ENCODE measurements at places on chromosomes 6 and 20.

DNA sequence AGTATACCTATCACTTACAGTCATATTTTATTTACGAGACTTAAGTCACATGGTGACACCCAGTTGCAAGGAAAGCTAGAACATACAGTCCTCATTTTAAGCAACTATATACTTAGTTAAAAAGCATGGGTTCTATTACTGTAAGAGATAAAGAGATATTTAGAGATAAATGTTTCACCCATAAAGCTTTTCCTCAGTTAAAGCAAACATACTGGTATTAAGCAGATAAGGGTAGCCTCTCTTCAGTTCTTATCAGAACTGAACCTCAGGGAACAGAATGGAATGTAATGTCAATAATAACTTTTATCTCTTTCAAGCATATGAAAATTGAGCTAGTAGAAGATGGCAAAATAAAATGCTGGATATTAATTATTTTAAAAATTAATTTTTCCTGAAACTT lies 9.9 kb upstream of the ASCC3 start:
- no peak for DNase-seq

DNA sequence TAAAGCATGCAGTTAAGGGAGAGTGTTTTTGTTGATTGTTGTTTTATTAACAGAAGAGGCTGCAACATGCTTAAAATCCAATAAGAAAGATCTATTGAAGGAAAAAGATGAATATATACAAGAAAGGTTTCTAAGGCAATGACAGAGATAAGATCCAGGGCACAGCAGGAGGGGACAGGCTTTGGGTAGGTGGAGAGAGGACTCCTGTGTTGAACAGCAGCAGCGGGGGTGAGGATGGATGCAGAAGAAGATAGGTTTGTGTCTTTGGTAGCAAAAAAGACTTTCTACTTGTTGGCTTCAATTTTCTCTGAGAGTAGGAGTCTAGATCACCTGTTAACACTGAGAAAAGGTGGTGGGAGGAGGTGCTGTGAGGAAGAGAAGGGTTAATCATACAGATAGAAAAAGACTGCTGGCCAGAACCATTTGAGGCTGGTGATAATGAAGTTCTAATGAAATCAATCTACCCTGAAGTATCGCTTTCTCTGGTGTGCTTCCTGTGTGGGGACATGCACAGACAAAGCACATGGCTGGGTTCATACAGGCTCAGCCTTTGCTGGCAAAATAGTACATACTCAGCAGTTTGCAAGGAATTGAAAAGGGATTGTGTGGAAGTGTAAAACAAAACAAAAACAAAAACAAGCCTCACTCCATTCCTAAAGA lies 17.2 kb upstream of the DST start:
- no peak for DNase-seq

DNA sequence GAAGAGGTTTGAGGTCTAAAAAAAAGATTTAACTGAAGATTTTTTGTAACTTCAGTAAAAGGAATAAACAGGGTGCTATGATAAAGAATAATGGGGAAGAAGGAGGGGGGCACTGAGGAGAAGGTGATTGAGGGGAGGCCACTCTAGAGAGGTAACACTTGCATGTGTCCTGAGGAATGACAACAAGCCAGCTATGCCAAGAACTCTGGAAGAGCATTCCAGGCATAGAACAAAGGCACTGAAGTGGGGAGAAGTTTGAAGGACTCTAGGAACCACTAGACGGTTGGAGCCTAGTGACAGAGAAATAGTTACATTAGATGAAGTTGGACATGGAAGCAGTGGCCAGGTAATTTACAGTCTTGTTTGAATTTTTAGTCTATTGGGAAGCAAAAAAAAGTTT lies 10.8 kb upstream of the SF3B5 start:
- no peak for DNase-seq

DNA sequence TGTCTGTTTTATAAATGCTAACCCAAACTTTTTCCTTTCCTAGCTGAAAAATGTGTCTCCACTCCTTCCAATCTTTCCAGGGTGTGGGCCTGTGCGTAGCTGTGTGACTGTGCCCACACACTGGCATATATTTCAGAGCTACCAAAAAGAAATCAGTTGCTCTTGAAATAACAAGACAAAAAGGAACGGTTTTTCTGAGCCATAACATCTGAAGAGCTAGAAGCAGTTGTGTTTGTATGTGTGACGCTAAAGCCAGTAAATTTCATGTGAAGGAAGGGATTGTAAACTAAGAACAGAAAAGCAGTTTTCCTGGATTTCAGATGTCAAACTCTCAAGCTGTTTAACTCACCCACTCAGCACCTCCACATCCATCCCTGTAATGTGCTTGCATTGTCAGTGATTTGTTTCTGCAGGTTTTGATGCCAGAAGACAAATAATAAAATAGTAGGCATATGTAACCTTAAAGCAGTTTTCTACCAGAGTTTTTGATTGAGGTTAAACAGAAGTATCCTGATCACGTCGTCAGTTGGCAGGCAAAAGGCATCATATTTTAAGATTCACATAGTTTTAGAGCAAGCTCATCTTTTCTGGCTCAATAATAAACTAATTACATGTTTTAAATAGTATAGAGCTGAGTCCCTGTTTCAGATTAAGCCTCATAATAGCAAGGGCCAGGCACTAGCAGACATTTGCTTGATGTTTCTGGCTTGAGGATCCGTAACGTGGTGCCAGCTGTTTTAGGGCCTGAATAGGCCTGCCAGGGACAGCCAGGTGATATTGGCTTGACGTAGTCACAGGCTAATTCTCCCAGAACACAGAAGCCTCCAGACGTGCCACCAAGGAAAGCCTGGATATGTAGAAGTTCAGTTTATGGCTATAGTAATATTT lies 90.9 kb downstream of the FOXO3 start:
- DNase-seq, result peak; percentile 74

GRCh38 chr6:43476746-43477145 lies 624 bp upstream of the TJAP1 start:
- no peak for DNase-seq

DNA sequence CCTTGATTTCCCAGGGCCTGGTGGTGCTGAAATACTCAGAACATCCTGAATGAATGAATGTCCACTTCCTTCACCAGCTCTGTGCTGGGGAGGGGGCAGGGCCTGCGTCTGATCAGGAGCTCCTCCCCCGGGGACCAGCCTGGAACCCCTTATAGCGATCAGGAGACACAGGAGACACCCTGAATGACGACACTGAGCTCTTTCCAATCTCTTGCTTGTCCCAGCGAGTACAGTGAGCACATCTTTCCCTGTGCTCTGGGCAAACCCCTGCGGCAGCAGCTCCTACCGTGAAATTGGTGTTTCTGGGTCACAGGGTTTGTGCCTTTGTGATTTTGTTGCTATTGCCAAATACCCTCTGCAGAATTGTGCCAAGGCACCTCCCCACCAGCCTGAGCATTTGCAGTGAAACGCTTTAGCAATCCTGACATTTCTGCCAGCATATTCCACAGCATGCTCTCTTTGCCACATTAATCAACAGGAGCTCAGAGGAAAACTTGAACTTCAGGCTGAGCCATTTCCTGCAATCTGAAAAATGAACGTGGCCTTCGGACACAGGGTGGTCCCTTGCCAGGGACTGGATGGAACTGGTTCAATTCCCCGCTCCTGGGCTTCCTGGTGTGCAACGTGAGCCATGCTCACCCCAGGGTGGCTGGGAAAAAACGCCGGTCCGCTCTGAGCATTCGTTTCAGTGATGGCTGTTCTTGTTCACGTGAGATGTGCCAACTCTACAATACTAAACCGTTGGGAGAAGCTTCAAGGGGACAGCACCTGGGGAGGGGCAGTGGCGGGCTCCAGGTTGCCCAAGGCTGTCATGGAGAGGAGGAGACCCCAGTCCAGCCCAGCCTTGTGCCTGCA lies 23.1 kb upstream of the MRGBP start:
- peak; percentile 58 for DNase-seq

DNA sequence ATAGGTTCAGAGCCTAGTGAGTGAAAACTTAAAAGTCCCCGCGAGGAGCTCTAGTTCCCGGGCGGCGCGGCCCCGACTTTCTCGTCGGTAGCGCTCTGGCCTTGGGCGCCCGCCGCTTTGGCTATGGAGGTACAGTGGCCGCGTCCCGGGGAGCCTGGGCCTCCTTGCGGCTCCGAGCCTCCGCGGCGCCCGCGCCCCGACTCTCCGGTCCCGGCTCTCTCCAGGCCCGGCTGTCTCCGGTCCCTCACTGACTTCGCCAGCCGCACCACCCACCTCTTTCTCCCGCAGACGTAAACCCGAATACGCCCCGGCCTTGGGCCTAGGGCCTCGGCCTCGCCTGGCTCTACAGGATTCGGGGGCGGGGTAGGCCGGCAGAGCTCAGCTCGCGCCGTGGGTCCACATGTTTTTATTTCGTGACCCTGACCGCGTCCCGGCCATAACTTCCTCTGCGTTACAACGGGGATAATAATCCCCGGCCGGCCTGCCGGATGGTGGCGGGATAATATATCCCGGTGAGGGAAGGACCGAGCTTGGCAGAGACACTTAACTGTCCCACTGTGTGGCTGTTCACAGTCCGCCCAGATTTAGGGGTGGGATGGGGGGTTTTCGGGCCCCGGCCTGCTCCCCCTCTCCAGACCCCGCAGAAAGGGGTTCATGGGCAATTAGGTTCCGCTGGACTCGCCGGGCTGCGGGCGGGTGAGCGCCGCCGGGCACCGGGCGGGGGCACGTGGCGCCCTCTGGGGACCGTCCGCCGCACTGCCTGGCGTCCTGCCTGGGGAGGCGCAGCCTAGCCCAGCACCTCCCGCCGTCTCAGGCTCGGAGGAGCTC lies 10.0 kb upstream of the TBX18 start:
- DNase-seq, result peak; percentile 90

DNA sequence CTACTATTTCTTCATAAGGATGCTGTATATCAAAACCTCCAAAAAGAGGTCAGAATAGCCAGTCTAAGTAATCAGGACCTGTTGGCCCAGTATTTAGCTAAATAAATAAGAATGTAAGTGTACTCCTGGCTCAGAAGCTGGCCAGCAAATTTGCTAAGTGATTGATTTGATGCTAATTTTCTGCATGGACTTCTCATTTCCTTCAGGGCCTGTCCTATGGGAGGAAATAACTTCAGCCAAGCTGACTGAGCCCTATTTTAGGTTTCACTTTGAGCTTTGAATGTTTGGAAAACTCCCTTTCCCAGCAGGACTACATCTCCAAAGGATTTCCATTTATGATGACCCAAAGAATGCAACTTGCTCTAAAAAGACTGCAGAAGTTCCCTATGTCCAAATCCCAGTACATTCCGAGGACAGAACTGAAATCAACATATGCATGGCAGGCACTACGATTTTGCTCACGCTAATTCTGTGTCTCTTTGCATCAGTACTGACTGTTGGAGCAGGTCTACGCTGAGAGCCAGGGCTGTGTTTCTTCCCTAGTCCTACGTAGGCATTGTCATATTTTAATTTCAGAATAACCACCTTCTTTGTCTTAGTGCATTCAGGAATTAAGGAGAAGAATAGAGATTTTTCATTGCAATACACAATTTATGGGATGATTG lies 441.4 kb upstream of the PLCB4 start:
- DNase-seq, result no peak

DNA sequence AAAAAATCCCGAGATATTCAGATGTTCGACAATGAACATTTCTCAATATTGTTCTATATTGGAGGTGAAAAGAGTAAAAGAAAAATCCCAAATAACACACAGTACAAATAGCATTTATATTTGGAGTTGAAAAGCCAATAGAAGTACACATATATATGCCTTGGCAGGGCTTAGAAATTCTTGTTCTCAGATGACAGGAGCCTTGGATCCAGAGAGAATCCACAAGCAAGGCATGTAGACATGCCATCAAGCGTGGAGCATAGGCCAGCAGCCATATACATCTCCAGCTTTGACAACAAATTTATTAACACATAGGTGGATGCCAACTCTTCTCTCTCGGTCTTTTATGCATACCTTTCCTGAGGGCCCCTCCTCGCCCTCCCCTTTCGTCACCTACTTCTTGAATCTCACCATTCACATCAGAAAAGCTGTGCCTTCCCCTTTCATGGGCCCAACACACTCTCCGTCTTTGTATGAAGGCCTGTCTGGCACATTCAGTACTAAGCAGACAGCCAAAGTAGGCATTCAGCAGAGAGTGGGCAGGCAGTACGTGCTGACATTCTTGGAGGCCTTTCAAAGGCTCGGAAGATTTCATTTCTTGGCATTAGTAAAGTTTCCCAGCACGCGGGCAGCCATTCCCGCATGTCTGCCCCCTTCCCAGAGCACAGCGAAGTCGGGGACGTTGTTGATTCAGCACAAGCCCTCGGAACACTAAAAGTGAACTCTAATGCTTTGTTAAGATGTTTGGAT lies 18.2 kb downstream of the NEDD9 start:
- no peak for DNase-seq

- no peak for DNase-seq
These were observed 41.5 kb downstream of the SNRPB start for GRCh38 chr20:2429051-2429450.

- DNase-seq, result peak; percentile 69
These were observed 29.9 kb upstream of the PREP start for GRCh38 chr6:105432797-105433196.

DNA sequence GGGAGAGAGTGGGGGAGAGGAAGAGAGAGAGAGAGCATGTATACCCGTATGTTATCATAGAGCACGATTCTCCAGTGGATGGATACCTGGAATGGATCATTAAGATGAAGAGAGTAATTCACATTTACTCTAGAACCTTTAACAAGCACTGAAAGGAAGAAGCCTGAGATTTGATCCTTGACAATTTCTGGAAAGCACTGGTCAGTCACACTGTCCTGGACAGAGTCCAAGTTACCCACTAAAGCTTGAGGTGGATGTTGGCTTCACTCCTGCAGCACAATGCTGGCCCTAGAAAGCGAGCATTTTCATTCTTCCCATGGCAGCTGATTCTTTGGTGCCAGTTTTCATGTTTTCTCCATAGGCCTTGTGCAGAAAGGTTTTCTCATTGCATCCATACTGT lies 25.6 kb downstream of the NFYA start:
- DNase-seq, result no peak

All from AG20443 (cell line).